ENCODE measurements at places on chromosomes 12 and 14. TPM values are rescaled to one million over a fixed set of nuclear protein-coding genes. Genes with fewer than 3 reads are reported as not detected.

Gene BATF
- 3.8 TPM for total RNA-seq

DNA sequence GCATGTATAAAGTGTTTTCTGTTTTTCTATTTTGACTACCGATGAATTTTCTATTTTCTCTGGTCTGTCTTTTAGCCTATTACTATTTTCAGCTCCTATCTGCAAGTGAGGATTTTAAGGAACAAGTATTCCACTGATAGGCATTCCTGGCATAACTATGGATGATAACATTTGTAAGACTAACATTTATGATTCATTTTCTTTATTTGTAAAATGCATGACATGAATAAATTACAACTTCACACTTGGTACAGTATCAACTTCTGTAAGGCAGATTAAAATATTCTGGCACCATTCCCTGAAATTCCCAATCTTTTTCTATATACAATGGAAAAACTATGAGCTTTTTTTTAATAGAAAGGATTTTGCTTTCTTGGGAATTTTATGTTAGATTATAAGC is 121.0 kb upstream of the GARIN2 start:
- no peak for DNase-seq
- H3K27me3 ChIP-seq: no peaks in the 10 kb centered on the region
- no peak overlapping the region for H3K27ac ChIP-seq
- H3K4me1 ChIP-seq: no peaks in the 10 kb centered on the region
- peaks cover 18% of the 10 kb centered on the region for H3K36me3 ChIP-seq
- H3K4me3 ChIP-seq: no peak overlapping the region

DNA sequence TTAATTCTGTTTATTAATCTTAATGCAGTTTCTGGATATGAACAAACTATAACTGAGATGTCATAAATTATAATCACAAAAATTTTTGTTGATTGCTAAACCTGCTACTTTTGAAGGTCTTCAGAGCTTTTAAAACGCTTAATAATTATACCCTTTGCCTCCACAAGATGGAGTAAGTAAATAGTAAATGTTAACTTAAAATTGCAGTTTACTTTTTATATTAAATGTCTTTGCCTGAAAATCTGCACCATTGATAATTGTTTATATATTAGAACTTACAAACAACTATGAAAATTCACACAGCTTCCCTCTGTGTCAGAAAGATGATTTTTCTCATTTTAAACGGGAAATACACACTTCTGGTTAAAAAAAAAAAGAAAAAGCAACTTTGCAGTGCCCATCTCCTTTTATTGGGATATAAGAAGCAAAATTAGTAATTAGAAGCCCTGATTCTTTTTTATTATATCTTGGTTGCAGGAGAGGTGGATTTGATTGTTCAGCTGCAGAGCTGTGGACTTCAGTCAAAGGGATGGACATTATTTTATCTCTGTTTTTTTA is 35.6 kb downstream of the SCFD1 start:
- DNase-seq: no peak
- no peaks in the 10 kb centered on the region for H3K4me1 ChIP-seq
- no peak overlapping the region for H3K4me3 ChIP-seq
- no peak overlapping the region for H3K27ac ChIP-seq

- no peak overlapping the region for H3K27ac ChIP-seq
- no peaks in the 10 kb centered on the region for H3K27me3 ChIP-seq
- DNase-seq: no peak
- H3K4me3 ChIP-seq: no peak overlapping the region
- H3K4me1 ChIP-seq: peaks cover 41% of the 10 kb centered on the region
Observed at GRCh38 chr14:64515053-64515452, 10.5 kb downstream of the ZBTB1 start.

- no peak for DNase-seq
- H3K4me1 ChIP-seq: peaks cover 56% of the 10 kb centered on the region
- peak overlapping the region; percentile 67 for H3K27ac ChIP-seq
- no peaks in the 10 kb centered on the region for H3K27me3 ChIP-seq
- no peak overlapping the region for H3K4me3 ChIP-seq
- H3K36me3 ChIP-seq: no peaks in the 10 kb centered on the region
Observed at GRCh38 chr14:23358553-23359166, 6.0 kb upstream of the SLC22A17 start.

- H3K36me3 ChIP-seq: no peaks in the 10 kb centered on the region
- H3K4me1 ChIP-seq: peaks cover 25% of the 10 kb centered on the region
- peak overlapping the region; percentile 85 for H3K27ac ChIP-seq
- DNase-seq: no peak
- no peaks in the 10 kb centered on the region for H3K27me3 ChIP-seq
Observed at GRCh38 chr12:93783832-93784231, 106.7 kb downstream of the CRADD start.

GRCh38 chr12:129258781-129259318 is 405.6 kb downstream of the GLT1D1 start:
- H3K36me3 ChIP-seq: no peaks in the 10 kb centered on the region
- no peaks in the 10 kb centered on the region for H3K27me3 ChIP-seq
- no peak overlapping the region for H3K27ac ChIP-seq
- no peak for DNase-seq

Gene TMEM117
- 18.9 TPM for total RNA-seq

DNA sequence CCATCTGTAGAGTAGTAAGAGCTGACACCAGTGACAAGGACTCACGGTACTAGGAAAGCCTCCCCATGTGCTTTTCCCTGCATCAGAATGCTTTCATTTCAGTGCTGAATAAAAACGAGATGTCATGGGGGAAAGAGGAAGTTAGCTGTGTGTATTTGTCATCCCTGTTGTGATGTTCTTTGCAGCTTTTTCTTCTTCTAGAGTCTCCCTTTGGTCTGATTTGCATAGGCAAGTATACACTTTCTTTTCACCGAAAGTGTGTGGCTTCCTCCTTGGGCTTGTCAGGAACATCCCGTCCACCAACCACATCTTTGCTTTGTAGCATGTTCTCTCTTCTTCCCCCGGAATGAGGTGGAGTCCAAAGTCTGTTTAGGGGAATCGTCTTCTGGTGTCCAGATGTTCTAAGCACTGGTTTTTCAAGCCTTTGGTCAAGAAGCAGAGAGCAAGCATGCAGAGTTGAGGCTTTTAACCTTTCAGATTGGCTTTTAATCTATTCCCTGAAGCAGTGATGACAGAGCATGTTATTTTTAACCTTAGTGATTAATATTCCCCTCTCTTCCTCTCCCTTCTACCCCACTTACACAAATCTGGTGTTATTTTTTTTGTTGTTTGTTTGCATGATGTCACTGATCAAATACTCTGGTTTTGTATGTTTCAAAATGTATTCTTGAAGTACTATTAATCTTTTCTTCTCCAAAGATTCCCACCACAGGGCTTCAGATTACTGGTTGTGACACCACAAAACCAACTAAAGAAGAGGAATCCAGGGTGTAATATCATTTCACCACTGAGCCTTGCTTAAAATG is 163.4 kb downstream of the SAMD4A start:
- peaks cover 6% of the 10 kb centered on the region for H3K4me1 ChIP-seq
- H3K36me3 ChIP-seq: no peaks in the 10 kb centered on the region
- peak; percentile 29 for DNase-seq
- H3K4me3 ChIP-seq: peak overlapping the region; percentile 23

DNA sequence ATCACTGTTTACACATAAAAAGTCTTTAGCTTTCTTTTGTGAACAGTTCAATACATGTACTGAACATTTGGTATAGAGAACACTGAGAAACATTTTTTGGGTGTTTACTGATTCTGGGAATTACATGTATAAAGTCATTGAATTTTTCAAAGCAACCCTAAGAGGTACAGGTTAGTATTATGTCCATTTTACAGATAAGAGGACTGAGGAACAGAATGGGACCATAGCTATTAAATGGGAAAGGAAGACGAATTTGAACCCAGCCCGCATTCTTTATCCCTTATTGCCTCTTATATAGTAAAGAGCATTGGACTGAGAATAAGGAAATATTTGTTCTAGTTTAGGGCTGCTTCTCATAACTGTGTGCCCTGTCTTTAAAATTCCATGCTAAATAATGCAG is 889 bp upstream of the KANSL2 start:
- DNase-seq: no peak
- H3K4me3 ChIP-seq: peak overlapping the region; percentile 62
- H3K27me3 ChIP-seq: no peaks in the 10 kb centered on the region
- H3K4me1 ChIP-seq: no peaks in the 10 kb centered on the region
- no peak overlapping the region for H3K27ac ChIP-seq

DNA sequence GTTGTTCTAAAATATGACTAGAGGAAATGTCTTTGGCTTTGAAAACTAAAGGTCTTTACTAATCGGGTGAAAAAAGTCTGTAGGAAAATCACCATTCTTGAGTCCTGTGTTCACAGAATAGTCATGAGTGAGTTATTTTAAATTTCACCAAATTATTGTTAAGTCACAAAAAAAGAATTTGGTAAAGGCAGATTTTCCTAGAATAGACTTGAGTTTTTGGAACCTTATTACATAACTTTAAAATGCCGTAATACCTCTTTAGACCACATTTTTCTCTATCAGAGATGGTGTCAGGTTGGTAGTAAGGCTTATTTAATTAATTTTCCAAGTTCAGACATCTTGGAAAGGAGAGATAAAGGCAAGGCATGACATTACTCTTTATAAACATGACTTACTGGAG is 184.7 kb upstream of the GARIN2 start:
- H3K4me3 ChIP-seq: no peak overlapping the region
- no peak for DNase-seq
- no peak overlapping the region for H3K27ac ChIP-seq
- H3K36me3 ChIP-seq: peaks cover 5% of the 10 kb centered on the region

Gene ZNF384
- 26.2 TPM for total RNA-seq

Gene DAAM1
- total RNA-seq: 47.5 TPM

DNA sequence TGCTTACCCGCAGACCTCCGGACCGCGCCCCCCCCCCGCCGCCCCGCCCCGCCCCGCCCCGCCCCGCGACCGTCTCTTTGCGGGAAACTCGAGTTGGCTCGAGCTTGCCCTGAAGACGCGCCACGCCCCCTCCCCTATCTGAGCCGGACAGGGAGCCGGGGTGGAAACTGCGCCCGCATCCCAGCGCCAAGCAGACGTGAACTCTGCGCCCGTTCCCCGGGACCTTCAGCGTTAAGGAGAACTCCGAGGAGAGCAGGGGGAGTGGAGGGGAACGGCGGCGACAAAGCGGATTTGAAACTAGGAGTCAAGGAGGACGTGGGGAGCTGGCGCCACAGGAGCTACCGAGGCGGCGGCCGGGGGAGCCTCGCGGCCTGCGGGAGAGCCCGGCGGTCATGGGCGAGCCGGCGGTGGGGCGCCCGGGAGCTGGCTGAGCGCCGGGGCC is at the start of gene KCNK13:
Gene KCNK13 (plus strand): TSS at position 310 of the 442 bp plus-strand sequence. CDS start 212 bp downstream, outside the sequence.
- no peaks in the 10 kb centered on the region for H3K27me3 ChIP-seq
- no peak for DNase-seq
- no peaks in the 10 kb centered on the region for H3K36me3 ChIP-seq
- H3K4me1 ChIP-seq: no peaks in the 10 kb centered on the region

DNA sequence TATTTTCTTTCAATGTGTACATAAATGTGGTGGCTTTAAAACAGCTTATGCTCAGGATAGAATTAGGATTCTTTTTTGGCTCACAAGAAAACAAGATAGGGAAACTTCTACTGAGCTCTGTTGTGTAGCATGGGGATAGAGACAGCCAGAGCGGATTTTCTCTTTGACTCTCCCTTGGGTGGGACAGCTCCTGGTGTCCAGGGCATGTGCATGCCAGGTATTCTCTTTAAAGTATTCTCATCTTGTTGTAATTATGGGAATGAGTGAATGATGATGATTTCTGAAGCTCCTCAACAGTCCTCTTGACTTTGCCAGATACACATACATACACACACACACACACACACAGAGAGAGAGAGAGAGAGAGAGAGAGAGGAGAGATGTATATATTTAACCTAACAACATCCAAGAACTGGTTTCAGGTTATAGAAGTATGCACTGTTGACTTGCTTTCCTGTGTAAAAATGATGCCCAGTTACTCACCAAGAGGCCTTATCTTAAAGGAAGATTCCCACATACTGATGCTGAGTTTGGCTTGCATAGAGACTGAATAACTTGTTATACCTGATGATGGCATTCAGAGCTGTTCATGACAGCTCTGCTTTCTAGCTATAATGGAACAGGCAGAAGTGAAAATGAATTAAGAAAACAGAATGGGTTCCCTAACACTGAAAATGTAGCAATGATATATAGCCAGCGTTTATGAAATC is 387.5 kb downstream of the EGLN3 start:
- H3K4me3 ChIP-seq: no peak overlapping the region
- no peaks in the 10 kb centered on the region for H3K4me1 ChIP-seq
- H3K27ac ChIP-seq: no peak overlapping the region
- no peak for DNase-seq

- no peaks in the 10 kb centered on the region for H3K36me3 ChIP-seq
- no peak overlapping the region for H3K27ac ChIP-seq
- no peak overlapping the region for H3K4me3 ChIP-seq
- no peaks in the 10 kb centered on the region for H3K4me1 ChIP-seq
- no peak for DNase-seq
- H3K27me3 ChIP-seq: no peaks in the 10 kb centered on the region
Observed at GRCh38 chr12:88093573-88093972, 48.3 kb downstream of the CEP290 start.

Gene CS
- 63.7 TPM for total RNA-seq

Gene PTHLH
- total RNA-seq: 6.8 TPM

Gene GALNT16
- 9.6 TPM for total RNA-seq

Data from tibial nerve (tissue), 4 donors.